ENCODE measurements at places on chromosomes 5 and 9.

- DNase-seq, result no peak
Measured at GRCh38 chr5:150046031-150046430, 40.3 kb downstream of the CSF1R start.

- no peak for DNase-seq
Measured at GRCh38 chr5:68086439-68086838, 129.1 kb upstream of the PIK3R1 start.

GRCh38 chr9:91111876-91112275 lies 249.8 kb downstream of the AUH start:
- no peak for DNase-seq

DNA sequence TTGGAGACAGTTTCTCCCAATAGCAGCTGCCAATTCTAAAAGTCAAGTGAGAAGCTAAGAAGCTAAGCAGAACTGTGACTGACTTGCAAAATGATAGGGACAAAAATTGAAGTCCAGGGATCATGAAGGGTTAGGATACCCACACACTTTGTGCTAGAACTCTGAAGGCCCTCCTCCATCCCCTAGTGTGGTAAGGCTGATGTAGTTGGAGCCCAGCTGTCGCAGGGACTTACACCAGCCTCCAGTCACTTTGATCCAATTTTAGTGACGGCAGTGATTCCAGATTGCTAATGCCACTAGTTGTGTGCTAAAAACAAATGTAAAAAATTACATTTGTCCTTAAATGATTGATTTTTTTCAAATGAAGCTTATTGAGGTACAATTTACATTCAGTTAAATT lies 742.7 kb upstream of the ZNF608 start:
- no peak for DNase-seq

GRCh38 chr5:181108578-181109165 lies 22.3 kb downstream of the OR2V1 start:
- no peak for DNase-seq

GRCh38 chr9:106376689-106377088 lies 486.3 kb upstream of the ZNF462 start:
- no peak for DNase-seq

- DNase-seq, result no peak
Measured at GRCh38 chr9:34501889-34502425, 20.8 kb downstream of the ENHO start.

All from NCI-H1105 (cell line).